Right cardiac atrium (tissue), 5 donors: ENCODE measurements at places on chromosomes 1 and 21. TPM values are rescaled to one million over a fixed set of nuclear protein-coding genes. Genes with fewer than 3 reads are reported as not detected.

The FAM163A gene
- total RNA-seq, result 0.09 TPM

The NFASC gene
- total RNA-seq, result 94.2 TPM

The CNN3 gene
- 113 TPM for total RNA-seq

The LYPD8 gene
- total RNA-seq, result not detected

The RAP1GAP gene
- total RNA-seq, result 15.3 TPM

The SIM2 gene
- total RNA-seq, result not detected

The HSD3B1 gene
- not detected for total RNA-seq

GRCh38 chr1:226888816-226889215 lies 18.4 kb downstream of the PSEN2 start:
- DNase-seq, result no peak

- peak; percentile 20 for DNase-seq
Observed at GRCh38 chr1:228062812-228063211, 19.7 kb upstream of the ARF1 start.

- DNase-seq, result peak; percentile 32
Observed at GRCh38 chr1:17572264-17572985, 32.9 kb downstream of the ARHGEF10L start.

GRCh38 chr1:47337350-47337749 lies 3.8 kb downstream of the CMPK1 start:
- no peak for DNase-seq

DNA sequence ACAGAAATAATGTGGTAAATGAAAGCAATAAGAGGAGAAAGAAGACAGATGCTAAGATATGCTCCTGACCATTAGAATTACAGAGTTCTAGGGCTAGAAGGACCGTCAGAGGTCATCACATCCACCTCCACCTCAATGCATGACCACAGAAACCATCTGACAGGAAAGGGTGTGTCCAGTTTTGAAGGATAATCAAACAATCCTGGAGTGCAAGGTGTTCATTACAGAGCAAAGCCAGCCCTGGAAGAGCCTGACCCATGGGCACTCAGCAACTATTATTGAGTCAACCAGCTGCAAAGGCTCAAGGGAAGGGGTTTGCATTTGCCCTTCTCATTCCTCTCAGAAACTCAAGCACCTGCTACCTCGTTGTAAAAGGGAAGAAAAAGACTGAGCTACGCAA lies 46.4 kb downstream of the TOR1AIP2 start:
- no peak for DNase-seq

DNA sequence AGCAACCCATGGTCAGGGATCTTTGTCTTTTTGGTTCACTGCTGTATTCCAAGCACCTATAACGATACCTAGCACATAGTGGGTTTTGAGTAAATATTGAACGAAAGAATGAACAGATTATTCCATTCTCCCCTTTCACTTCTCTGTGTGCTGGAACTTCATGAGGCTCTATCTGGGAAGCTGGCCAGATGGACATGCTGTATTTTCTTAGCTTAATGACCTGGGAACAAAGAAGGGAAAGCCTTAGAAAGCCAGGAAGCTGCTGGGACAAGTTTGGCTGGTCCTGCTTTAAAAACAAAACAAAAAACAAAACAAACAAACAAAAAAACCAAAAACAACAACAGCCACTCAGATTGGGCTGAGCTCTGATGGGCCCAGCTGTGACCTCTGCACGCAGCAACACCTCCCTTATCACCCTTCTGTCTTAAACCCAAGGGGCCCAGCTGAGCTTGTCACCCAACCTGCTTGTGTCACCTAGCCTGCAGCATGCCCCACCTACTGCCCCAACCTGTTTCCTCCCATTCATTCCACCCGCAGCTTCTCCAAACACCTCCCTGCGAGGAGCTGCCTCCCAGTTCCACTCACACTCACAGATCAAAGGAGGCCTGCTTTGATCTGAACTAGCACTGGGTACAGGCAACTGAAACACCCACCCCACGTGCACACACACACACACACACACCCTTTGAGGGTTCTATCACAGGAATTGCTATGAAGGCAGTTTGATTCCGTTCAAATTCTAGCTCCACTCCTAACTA lies 37.1 kb downstream of the SLC30A1 start:
- no peak for DNase-seq

DNA sequence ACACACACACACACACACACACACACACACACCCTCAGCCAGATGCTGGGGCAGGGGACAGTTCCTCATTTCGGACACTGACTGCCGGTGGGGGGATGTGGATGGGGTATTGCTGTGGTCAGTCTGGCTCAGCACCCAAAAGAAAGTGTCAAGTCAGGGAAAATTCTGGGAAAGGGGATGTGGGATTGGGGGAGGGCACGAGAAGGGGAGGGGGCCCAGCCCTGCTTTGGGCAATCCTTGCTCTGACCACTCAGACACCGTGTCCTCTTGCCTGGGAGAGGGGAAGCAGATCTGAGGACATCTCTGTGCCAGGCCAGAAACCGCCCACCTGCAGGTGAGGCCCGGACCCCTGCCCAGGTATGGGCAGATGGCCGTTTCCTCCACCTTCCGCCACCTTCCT lies at the start of gene C1QC:
C1QC (plus strand) TSS at position 253 of the 400 bp plus-strand sequence. CDS start 391 bp downstream, outside the sequence.
- DNase-seq, result peak; percentile 78

GRCh38 chr21:35226328-35226727 lies 177.2 kb upstream of the RUNX1 start:
- peak; percentile 27 for DNase-seq

GRCh38 chr1:7299329-7299799 lies 471.7 kb upstream of the VAMP3 start:
- DNase-seq, result peak; percentile 71

DNA sequence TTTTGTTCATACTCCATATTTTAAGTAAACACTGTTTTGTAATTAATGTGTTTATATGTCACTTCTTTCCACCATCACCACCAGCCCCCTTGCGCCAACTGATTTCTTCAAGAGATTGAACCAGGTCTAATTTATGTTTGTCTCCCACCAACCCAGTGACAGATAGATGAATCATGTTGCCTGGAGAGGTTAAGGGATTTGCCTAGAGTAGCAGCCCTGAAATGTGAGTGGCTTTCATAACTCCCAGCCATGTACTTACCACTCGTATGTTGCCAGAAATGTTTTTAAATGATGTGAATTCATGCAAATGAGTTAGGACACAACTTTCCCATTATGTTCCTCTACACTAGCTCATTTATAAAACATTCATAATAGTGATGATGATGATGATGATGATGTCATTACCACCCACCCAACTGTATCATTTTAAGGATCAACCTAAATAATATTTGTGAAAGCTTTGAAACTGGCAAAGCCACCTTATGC lies 86.9 kb downstream of the LRRC8D start:
- no peak for DNase-seq

GRCh38 chr1:246794828-246795671 lies 70.8 kb downstream of the SCCPDH start:
- no peak for DNase-seq

- peak; percentile 80 for DNase-seq
Observed at GRCh38 chr1:35577071-35577998, 4.2 kb downstream of the TFAP2E start.
